ENCODE measurements at places on chromosomes 6 and 20. TPM values are rescaled to one million over a fixed set of nuclear protein-coding genes. Genes with fewer than 3 reads are reported as not detected.

- DNase-seq, result no peak
These were observed 2.4 kb downstream of the KIF13A start for GRCh38 chr6:17984812-17985670.

DNA sequence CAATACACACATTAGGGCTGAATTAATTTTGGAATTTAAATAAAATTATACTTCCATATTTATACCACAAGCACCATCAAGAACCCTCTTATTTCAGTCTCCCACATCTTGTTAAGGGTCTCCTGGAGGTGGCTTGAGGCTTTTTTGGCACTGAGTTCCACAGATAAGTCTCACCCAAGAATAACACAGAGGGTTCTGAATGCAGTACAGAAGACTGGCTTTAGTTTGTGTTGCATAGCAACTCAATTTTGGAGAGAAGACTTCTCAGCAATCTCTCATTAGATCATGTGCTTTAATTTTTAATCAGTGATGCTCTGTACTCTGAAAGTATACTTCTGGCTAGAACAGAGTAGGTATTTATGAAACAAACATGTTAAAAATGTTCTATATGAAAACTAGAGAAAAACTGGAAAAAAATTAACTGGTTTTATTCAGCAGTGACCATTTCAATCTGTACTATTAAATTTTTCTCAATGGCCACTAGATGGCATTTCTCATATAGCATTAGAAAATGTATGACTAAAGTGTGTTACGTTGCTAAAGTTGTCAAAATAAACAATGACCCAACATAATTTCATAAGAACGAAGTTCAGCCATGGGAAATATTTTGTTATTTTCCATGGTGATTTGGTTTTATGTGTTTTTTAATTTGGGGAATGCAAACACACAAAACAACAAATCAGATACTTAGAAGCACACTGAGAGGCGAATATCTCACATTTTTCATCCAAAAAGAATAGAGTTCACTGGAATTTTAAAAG is 32.7 kb upstream of the MAP7 start:
- DNase-seq, result no peak

- no peak for DNase-seq
These were observed 279.7 kb downstream of the GMDS start for GRCh38 chr6:1965596-1966224.

DNA sequence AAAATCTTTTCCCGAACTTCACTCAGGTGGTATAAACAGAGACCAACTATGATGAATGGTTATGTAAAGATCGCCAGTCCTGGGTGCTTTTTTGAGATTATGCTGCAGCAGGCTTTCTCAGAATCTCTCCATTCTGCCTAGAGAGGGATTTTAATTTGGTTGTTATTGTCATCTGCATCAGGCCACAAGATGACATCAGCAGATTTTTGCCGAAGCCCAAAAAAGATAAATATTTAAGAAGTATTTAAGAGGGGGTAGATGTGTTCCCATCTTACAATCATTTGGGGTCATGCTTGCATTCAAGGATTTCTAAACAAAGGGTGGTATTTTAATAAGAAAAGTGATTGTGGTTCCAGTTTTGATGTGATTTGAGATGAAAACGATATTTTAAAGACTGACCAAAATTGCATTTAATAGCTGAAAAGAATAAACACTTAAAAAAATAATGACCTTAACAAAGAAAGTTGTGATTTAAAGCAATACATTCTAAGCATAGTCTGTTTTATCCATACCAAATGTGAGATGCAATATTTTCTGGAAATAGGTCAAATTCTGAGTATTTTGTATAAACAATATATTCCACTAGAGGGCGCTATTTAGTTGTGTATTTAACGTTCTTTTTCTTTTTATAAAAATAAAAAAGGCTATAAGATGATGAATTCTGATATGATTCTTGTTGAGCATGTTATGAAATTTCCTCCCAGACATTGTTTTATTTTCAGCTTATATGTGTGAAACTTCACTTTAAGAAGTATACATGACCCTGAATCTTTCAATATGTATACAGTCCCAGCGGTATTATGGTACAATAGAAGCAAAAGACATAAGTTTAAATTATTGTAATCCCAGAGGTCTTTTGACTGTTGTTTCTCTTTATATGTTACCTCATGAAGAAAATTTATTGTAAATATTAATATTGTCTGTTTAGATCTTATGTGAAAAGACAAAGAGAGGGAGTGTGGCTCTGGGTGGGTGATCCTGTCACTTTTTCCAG is 51.0 kb upstream of the ZFP64 start:
- no peak for DNase-seq

- DNase-seq, result peak; percentile 71
These were observed 524 bp downstream of the C20orf203 start for GRCh38 chr20:32672982-32673851.

GRCh38 chr6:31769684-31770371 is 7.3 kb downstream of the VWA7 start:
- peak; percentile 92 for DNase-seq

DNA sequence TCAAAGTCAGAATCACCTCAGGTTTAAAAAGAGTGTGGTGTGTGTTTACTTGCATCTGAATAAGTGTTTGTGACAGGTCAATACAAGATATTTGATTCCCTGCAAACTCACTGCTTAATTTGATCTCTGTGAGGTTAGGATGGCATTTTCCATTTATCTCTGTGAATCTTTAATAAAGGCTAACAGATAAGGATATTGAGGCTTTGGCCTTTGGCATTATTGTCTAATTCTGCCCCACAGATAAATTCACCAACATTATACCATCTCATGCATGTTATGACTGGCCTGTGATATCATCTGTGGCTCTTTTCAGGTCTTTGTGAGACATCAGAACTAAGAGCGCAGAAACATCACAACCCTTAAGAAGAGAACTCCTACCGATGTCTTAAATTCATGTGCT is 84.7 kb downstream of the TRMT6 start:
- no peak for DNase-seq

MUCL3 gene
- total RNA-seq, result not detected

GRCh38 chr6:159759645-159760044 is 2.2 kb upstream of the ACAT2 start:
- no peak for DNase-seq

SCAF8 gene
- total RNA-seq, result 36.1 TPM

CST7 gene
- total RNA-seq, result 177 TPM

All from activated CD8-positive, alpha-beta memory T cell treated with anti-CD3 and anti-CD28 coated beads, Interleukin-2, amount 10 ng/mL, durations not matched to agents 7 days and 5 days (primary cell).